ENCODE measurements at places on chromosomes 7 and 10.
A peak's percentile ranks its signal among the peaks of the same experiment; 100 is the strongest.

GRCh38 chr10:91194497-91195179 lies 25.8 kb upstream of the PCGF5 start:
- no peak for DNase-seq

DNA sequence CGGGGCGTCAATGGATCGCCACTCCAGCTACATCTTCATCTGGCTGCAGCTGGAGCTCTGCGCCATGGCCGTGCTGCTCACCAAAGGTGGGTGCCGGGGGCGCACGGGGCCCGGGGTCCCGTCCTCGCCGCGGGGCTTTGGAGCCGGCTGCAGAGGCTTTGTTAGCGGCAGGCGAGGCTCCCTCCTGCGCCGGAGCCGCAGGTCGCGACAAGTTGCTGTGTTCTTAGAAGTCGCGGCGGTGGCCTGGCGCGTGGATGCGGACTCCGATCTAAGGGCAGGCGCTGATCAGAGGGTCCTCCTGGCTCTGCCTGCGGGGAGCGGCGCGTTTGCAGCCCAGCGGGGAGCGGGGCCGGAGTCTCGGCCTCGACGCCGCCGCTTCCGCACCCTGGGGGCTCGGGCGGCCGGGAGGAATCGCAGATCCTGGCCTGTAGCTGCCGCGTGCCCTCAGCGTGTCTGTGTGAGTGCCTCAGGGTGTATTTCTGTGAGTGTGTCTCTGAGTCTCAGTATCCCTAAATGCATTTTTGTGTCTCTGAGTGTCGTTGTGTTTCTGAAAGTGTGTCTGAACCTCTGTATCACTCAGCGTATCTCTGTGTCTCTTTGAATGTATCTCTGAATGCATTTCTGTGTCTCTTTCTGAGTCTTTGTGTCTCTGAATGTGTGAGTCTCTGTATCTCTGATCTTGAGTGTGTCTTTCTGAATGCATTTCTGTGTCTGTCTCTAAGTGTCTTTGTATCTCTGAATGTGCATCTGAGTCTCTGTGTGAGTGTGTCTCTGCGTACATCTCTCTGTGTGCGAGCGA lies 766 bp downstream of the BAMBI start:
- DNase-seq: peak; percentile 11

DNA sequence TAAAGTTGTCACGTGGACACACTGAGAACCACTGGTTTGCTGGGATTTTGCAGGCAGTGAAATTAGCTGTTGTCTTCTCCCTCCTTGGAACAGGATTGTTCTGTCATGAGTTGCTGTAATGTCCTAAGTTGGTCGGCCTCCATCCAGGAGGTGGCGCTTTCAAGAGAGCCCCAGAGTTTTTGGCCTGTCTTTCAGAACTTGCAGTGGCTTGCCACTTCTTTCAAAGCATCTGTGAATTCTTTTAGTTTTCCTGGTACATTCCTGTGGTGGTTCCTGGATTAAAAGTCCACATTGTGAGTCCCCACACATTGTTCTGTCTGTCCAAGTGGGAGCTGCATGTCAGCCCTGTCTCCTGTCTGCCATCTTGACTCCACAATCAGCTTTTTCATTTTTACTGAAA lies 133.8 kb downstream of the PON1 start:
- DNase-seq: no peak

- DNase-seq: no peak
Observed at GRCh38 chr10:12463459-12463838, 114.1 kb downstream of the CAMK1D start.

- no peak for DNase-seq
Observed at GRCh38 chr10:34339816-34340553, 475.1 kb downstream of the PARD3 start.

DNA sequence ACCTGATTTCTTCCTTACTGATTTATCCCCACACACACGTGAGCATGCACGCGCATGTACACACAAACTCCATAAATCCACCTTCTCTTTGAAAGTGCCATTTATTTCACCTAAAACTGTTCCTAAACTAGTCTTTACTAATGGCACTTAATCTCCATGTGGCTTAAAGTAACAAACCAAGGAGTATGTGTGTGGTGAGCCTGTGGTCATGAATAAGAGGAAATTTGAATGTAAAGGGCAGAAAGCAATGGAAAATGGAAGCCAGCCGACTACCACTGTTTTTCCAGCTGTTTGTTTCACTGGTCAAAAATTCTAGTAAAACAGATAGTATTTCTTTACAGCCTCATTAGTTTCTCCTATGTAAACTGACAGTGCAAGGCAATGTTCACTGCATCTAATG lies 23.8 kb downstream of the SEMA3C start:
- DNase-seq: no peak

GRCh38 chr10:14325325-14325955 lies 5.3 kb downstream of the FRMD4A start:
- DNase-seq: peak; percentile 22

GRCh38 chr7:112630565-112630964 lies 149.8 kb downstream of the LSMEM1 start:
- no peak for DNase-seq

GRCh38 chr10:44788147-44789129 lies 122.7 kb upstream of the TMEM72 start:
- no peak for DNase-seq

- no peak for DNase-seq
Observed at GRCh38 chr10:107442035-107442505, 277.6 kb upstream of the SORCS1 start.

GRCh38 chr10:117653170-117653515 lies 110.6 kb downstream of the EMX2 start:
- DNase-seq: no peak

- no peak for DNase-seq
Observed at GRCh38 chr10:4766454-4766853, 59.6 kb upstream of the AKR1E2 start.

GRCh38 chr10:34081347-34081743 lies 733.8 kb downstream of the PARD3 start:
- DNase-seq: no peak

GRCh38 chr7:140656548-140657515 lies 15.9 kb upstream of the ADCK2 start:
- no peak for DNase-seq

DNA sequence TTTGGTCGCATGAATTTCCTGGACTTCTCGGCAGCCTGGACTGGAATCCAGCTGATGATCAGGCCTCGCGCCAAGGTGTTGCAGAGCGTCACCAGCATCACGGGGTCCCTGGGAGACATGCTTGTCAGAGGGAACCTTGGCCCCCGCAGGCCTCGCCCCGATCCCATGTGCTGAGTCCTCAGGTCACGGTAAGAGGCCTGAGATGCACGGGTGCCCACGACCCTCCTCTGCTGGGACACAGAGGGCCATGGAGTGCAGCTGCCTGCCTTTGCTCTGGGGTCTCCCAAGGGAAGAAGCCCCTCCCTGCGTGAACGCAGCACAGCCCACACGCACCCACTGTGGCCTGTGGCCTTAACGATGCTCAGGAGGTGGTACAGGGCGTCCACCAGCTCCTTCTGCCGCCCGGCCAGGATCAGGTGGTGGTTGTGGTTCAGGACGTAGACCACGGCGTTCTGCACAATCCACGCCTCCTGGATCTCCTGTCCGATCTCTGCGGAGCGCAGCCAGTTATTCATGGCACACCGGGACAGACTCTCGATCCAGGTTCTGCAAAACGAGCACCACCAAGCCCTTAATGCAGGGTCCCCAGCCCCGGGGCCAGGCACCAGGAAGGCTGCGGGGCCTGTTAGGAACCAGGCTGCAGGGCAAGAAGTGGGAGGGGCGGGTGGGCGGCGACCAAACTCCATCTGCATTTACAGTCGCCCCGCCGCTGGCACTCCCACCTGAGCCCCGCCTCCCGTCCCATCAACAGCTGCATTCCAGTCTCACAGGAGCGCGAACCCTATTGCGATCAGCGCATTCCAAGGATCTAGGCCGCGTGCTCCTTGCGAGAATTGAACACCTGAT lies 29.4 kb downstream of the CFAP46 start:
- DNase-seq: no peak

Measured in T-helper 1 cell (primary cell).